ENCODE measurements at places on chromosomes 12 and 14. TPM values are rescaled to one million over a fixed set of nuclear protein-coding genes. Genes with fewer than 3 reads are reported as not detected.

GRCh38 chr14:76904100-76904739 lies 78.0 kb downstream of the LRRC74A start:
- no peak for DNase-seq

- no peak for DNase-seq
These were observed 46.0 kb upstream of the KTN1 start for GRCh38 chr14:55533960-55534359.

GRCh38 chr12:53065975-53066931 lies 12.9 kb downstream of the SPRYD3 start:
- DNase-seq: peak; percentile 57

- no peak for DNase-seq
These were observed 2.3 kb downstream of the SMARCC2 start for GRCh38 chr12:56186957-56187356.

- DNase-seq: no peak
These were observed 10.1 kb downstream of the BMP4 start for GRCh38 chr14:53946404-53947093.

- DNase-seq: peak; percentile 3
These were observed 102.5 kb upstream of the PRICKLE1 start for GRCh38 chr12:42691991-42692557.

GRCh38 chr12:96500693-96501092 lies 11.3 kb downstream of the CFAP54 start:
- no peak for DNase-seq

DNA sequence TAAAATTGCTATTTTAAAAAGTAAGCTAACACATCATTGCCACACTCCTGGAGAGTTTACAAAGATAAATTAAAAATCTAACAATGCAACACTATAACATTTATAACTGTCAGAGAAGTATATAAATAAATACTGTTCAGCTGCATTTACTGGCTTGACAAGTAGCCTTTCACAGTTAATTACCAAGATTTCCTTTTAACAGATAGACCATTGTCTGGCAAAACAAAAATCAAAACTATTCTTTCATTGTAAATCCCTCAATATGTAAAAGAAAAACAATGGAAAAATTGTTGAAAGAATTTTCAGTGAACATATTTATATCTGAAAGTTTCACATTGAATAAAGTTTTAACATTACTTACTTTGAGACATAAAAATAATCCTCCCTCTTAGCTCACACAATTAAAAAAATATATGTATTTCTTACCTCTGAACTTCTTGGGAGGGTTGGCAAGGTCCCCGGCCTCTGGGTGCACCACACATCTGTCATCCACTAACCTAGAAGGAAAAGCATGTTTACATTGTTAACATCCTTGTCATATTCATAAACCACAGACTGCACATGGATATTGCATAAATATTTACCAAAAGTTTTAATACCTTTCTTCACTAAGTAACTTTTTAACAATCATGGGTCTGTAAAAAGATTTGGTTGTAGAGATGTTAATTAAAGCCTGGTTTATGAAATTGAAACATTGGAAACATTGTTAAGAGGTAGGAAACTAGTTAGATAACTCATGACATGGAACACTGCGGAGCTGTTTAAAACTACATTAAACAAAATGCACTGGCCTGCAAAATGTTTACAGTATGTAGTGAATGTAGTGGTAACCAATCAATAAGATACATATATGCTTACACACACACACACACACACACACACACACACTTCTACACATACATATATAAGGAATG lies 43.0 kb downstream of the ITPR2 start:
- DNase-seq: no peak

- no peak for DNase-seq
These were observed 43.3 kb upstream of the NT5DC3 start for GRCh38 chr12:103884316-103884715.

DNA sequence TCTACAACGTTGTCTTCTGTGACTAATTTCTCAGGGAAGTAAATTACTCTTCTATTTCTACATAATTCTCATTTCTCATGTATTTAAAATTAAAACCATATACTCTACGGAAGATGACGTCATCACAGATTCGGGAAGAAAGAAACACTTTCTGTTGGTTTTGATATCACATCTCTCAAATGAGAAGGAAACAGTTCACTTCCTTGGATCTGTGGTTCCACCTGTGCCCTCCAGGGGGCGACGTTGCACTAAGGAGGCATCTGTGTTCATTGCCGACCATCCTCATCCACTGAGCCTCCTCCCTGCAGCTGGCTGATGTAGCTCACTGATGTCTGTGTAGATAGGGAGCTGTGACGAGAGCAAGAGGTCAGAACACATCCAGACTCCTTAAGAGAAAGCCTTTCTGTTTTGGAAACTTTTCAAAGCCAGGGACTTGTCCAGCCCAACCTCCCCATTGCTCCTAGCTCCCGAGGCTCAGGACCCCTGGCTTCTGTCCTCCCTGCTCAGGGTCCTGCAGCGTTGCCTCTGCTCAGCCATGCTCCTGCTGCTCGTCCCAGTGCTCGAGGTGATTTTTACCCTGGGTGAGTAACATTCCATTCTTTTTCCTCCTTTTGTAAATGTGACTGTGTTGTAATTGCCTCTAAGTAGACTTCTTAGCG lies 172.7 kb upstream of the OR4E1 start:
- DNase-seq: peak; percentile 34

- no peak for DNase-seq
These were observed 697.1 kb upstream of the SEL1L start for GRCh38 chr14:82230748-82231147.

DNA sequence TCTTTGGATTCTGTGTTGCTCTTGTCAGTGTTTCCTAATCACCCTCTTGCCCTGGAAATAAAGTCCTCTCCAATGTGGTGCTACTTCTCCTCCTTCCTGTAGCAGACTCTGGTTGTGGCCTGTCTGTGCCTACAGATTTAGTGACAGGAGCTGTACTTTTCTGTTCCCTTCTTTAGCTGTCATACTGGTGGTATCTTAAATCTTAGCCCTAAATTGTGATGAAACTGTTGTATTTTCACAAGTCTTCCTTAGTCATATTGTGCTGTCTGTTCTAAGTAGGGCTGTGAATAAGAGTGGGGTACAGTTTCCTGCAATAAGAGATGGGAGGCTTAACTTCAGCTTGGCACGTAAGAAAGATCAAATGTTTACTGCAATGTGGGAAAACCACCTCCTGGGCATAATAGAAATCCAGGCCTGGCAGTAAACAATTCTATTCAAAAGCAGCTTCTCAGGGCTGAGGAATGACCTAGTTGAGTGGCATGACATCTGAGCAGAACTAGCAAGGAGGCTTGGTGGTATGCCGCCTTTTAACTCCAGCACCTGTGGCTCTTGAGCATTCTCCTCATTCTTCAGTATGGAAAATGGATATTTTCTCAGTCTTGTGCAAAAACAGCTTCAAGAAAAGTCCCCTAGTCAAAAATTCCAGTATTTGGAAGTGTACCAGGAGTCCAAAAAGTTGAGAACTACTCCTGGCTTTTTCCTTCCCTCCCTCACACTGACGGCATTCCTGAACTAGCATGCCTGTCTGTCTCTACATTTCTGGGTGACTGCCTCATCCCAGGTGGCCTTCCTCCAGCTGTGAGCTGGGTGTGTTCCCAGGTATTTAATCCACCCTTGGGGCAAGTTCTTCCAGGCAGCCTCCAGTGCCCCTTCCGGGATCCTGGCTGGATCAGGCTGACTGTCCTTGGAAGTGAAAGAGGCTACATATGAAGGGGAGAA lies 19.5 kb downstream of the ANO6 start:
- peak; percentile 16 for DNase-seq

DNA sequence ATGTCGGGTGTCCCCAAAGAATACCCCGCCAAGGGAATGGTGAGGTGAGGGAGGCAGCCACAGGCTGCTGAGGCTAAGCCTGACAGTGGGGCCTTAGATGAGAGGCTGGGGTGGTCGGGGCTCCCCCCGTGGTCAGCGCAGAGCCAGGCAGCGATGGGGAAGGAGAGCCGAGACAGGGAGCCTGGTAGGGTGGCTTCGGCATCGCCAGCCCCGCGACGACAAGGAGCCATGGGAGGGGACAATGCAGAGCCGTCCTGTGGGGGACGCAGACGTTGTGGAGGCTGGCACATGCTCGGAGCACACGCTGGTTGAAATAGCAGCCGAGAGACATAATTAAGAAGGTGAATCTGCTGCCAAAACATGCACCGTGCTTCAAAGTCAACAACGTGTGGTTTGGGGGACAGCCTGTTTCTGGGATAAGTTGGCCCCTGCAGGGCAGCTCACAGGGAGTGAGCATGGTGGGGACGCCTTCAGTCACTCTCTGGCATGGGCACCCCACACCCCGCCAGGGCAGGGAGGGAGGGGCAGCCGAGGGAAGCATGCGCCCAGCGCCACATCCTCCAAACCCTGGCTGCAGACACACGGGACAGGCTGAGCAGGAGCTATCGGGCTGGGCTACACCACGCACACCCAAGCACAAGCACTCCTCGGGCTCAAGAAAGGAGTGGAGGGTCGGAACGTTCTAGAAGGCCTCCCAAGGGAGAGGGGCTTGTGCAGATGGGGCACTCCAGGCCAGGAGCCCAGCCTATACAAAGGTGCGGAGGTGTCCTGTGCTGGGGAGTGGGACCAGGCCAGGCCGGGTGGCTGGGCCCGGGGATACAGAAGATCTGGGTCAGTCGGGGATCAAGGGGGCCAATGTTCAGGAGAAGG lies 66.6 kb upstream of the C14orf180 start:
- DNase-seq: no peak

GRCh38 chr12:130839770-130840404 lies 837 bp upstream of the STX2 start:
- no peak for DNase-seq

GRCh38 chr14:45698462-45699134 lies 445.6 kb upstream of the MIS18BP1 start:
- DNase-seq: no peak

DNA sequence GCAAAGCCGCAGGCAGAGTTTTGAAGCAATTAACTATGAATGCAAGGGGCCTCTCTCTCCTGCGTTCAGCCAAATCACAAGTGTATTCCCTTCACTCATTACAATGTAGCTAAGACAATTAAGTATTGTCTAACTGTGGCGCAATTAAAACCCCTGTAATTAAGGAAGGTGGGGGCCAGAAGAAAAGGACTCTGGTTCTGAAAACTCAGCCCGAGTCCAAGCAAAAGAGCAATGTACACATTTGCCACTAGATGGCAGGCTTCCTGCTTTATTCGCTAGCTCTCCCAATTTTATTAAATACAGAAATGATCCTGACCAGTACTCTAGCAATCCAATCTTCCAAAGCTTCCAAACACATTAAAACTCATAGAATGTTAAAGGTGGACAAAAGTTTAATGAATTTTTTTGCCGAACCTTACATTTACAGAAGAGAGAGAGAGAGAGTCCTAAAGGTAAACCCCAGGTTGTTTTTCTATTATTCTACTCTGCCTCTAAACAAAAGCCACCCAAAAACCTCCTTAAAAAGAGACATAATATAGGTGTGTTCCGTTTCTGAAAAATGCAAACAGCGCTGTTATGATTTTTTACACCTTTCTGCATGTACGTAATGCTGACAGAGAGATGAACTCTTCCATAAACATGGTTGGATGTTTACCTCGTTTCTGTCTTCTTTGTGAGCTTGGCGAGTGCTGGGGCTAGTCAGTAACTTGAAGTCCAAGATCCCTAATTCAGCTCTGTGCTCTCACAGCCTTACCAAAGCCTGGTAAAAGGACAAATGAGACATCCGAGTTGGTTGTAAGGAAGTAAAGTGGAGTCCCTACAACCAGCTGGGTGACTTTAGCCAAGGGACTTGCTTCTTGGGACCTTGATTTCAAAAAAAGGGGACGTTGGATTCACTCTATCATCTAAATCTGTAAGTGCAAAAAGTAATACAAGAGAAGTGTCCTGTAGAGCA lies 50.9 kb upstream of the VASH1 start:
- DNase-seq: peak; percentile 28

DNA sequence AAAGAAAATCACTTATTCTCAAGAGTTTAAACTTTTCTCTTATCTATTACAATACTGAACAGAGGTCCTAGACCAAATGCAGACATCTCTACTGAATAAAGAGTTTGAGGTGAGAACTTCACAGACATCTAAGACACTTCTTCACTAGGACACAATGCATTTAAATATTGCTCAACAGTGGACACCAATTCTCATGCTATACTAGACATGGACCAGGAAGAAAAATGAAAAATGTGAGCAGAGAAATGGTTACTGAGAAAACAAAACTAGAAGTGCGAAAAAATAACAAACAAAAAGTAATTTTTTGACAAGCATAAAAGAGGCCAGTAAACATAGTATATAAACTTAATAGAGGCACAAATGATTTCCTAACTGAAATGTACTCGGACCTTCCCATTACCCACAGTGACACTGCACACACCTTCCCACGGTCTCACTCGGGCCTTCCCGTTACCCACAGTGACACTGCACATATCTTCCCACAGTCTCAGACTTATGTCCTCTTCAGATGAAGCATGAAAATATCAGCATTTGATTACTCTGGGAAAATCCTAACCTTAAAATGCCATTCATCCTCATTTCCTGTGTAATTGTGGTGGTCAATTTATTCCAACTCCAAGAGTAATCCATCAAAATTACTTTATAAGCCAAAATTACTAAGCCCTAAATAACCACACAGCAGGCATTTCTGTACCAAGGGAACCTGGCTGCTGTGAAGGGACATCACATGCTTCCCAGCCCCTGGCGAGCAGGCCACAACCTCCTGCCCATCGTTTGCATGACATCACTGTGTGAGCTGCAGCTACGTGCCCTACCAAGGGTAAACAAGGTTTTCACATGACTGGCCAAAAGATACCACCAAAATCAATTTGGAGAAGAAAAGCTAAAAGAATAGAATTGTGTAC lies 6.4 kb downstream of the SLC15A4 start:
- no peak for DNase-seq

- DNase-seq: no peak
These were observed 30.4 kb upstream of the BEGAIN start for GRCh38 chr14:100617410-100618317.

- DNase-seq: peak; percentile 15
These were observed 156.0 kb downstream of the LRIG3 start for GRCh38 chr12:58764100-58764953.

DNA sequence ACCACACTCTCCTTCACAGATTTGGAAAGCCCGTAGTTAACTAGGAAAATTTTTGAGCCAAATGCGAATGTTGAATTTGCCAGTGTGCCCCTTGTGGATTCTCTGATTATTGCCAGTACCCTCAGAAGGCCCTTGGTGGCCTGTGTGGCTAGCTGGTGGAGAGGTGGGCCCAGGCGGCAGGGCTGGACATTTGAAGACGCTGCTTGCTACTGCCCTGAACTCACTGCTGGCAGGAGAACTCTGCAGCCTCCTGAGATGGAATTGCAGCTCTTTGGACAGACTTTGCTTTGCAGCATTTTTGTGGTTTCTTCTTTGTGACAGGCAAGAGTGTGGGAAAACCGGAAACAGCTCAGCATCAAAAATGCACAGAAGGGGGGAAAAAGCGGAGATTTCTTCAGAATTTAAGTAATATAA lies 97.6 kb downstream of the TGFB3 start:
- DNase-seq: no peak

The DENND5B gene
- 18.7 TPM for total RNA-seq

The DAAM1 gene
- 24.5 TPM for total RNA-seq

The CMKLR1 gene
- not detected for total RNA-seq

The DPF3 gene
- total RNA-seq: 0.60 TPM

The HAL gene
- 0.89 TPM for total RNA-seq

The GAPDH gene
- 3,038 TPM for total RNA-seq

The EEA1 gene
- 19.3 TPM for total RNA-seq

The RGS6 gene
- total RNA-seq: not detected

Measured in HepG2 (cell line).